ENCODE measurements at places on chromosomes 7 and 10.

- peak; percentile 69 for DNase-seq
Observed at GRCh38 chr10:74929197-74929596, 102.8 kb downstream of the KAT6B start.

DNA sequence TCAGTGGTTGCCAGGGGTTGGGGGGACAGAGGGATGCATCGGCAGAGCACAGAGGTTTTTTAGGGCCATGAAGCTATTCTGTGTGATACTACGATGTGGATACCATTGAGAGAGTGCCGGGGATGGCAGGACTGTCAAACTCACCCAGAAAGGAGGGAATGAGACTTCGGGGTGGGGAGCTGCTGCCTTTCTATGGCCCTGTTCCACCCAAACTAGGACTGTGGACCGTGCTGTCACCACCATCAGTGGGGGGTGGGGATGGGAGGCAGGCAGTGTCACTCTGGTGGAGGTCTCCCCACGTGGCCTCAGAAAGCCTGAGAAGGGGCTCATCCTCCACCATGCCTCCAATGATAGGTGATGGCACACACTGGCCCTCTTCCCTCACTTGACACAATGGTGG is 146.2 kb downstream of the PTPN20 start:
- DNase-seq, result no peak

DNA sequence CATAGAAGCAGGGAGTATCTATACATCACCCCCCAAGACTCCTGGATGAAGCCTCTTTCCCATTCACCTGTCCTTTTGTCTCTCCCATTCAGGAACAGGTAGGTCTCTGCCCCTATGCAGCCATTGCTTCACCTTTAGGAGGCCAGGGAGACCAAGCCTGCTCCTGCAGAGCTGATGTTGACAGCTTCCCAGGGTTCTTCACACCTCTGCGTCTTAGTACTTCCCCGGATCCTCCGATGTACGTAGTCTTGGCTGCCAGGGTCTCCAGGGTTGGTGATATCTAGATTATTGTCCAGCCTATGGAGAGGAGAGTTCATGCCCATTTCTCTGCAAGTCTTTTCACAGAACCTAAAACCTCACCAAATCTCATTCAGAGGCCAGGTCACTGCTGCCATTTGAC is 365.7 kb upstream of the KLF6 start:
- no peak for DNase-seq

DNA sequence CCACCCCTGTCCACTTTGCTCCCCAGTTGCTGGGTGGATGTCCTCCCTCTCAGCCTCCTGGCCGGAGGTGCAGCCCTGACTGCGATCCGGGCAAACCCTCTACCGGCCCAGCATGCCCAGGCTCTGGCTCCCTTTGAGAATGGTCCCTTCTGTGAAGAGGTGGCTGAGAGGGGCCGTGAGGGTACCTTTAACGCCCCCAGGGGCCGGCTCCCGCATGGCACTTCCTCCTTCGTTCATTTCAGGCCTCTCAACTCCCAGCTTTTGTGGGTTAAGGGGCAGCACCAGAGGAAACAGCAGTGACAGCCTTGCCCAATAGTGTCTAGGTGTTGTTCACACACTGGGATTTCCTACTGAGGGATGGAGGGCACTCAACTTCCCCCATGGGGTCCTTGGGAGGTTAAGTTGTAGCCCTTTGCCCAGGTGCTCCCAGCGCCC is 33.2 kb upstream of the HABP2 start:
- DNase-seq, result no peak

DNA sequence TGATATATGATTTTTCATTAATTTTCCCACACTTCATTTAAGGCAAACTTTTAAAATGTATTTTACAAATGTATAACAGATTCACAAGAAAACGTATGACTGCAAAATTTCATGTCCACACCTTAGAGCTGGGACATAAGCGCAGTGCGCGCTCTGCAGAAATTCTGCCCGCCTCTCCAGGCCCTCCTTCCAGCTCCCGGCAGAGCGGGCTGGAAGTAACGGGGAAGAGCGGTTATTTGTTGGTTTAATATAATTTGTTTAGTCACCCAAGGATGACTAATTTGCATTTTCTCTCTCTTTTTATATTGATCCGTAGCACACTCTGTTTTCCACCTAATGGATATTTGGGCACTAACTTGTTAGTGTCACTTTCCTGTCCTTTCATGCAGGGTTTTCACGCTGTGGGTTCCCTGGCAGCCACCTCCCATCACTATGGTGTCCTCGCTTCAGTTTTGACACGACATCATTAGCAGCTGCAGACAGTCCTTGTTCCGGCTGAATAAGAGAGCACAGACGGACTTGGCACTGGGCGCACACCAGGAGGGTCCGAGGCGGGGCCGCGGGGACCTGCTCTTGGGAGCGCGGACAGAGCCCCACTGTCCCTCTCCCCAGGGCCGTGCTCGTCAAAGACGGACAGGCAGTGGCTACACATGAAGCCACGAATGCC is 129.2 kb upstream of the SEC61G start:
- peak; percentile 5 for DNase-seq

- no peak for DNase-seq
Observed at GRCh38 chr10:130769146-130770017, 542.1 kb downstream of the TCERG1L start.

DNA sequence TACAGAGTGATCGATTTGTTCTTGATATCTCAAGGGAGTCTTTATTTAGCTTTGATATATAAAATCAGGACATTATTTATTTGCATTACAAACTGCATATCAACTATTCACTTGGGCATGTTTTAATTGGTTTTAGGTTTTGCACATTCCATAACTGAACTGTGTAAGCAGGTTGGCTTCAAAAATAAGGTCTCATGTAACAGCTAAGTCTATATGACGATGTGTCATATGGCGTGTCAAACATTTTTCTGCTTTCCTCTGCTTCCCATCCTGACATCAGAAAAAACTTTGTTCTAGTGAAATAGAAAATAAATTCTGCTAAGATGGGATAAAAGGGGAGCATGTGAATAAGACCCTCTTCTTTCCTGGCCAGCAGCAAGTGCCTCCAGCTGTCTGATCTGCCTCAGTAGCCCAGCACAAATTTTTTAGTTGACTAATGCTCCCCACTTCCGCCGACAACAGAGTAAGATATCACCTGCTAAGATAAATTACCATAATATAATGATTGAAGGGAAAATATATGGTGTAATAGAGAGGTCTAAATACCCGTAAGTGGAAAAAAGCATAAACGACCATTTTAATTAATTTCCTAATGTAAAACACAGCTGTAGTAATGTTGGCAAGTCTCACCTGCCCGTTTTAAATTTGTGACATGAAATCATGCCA is 180.5 kb downstream of the TAX1BP1 start:
- no peak for DNase-seq

- no peak for DNase-seq
Observed at GRCh38 chr7:712381-713138, 13.9 kb upstream of the DNAAF5 start.

All from fibroblast of mammary gland (primary cell).